GM23338 (cell line): ENCODE measurements at places on chromosomes 2 and 18. TPM values are rescaled to one million over a fixed set of nuclear protein-coding genes. Genes with fewer than 3 reads are reported as not detected.

DNA sequence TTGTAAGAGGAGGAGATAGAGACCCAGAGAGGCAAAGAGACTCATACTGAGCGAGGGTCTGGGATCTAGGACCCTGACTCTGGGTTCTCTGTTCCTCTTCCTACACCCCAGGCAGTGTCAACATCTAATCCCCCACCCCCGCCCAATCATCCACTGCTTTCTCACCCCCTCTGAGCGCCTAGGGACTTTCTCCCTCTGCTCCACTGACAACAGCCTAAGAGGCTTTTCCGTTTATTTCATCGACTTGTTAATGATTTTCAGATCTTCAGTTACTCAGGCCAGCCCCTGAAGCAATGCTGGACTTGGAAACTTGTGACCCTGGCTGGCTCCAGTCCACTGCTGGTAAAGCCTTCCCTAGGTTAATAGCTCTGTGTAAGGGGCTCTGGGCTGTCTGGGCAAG lies 65.1 kb downstream of the TFCP2L1 start:
- H3K27me3 ChIP-seq = no peaks in the 10 kb centered on the region
- H3K4me3 ChIP-seq = no peak overlapping the region
- H3K27ac ChIP-seq = no peak overlapping the region

DNA sequence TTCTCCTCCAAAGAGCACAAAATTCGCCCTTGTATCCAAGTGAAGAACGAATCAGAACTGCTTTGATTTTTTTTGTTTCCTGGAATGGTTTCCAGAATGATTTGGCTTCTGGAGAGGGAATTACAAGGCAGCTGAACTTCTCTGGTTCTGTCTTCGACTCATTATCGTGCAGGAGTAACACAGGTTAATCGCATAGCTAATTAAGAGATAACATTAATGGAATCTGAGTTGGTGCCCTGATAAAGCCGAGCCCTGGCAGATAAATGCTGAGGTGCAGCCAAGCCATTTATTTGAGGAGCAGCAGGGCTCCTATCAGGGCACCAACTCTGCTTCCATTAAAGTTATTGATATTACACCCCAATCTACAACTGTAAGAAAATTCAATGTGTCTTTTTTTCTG lies 433.7 kb downstream of the ZNF521 start:
- no peak for DNase-seq
- H3K4me1 ChIP-seq = no peaks in the 10 kb centered on the region
- no peaks in the 10 kb centered on the region; the same call in 1 of the 2 replicates for H3K36me3 ChIP-seq
- no peak overlapping the region for H3K4me3 ChIP-seq

DNA sequence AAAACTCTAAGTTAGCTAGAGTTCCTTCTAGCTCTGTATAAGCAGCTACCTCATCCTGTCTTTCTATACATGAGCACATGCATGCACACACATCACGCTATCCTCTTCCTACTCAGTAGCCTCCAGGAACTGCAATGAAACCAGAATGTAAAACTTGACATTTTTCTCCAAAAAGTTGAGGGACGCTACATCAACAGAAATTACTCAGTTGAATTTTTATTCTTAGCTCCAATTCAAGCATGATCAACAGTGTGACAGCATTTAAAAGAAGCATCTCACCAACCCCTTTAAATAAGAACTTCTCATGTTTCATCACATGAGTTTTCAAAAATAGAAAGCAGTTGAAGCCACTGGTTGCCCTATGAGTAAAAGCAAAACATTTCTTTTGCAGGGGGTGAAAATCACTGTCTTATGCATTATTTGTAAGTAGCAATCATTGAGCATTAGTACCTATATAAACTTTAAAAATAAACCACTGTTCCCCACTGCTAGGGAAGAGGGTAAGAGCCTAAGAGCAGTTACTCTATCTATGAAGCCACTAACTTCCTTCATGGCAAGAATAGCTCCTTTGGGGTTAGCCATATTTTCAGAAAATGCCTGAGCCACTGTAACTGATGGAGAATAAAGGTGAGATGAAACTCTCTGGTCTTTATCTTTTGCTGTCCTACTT lies 77.9 kb upstream of the ARL5A start:
- H3K4me3 ChIP-seq = no peak overlapping the region
- H3K27me3 ChIP-seq = no peaks in the 10 kb centered on the region
- peaks cover 5% of the 10 kb centered on the region; the same call in 1 of the 2 replicates for H3K4me1 ChIP-seq
- no peaks in the 10 kb centered on the region for H3K36me3 ChIP-seq
- no peak overlapping the region for H3K27ac ChIP-seq

The EPB41L3 gene
- total RNA-seq = 11.7 and 17.0 TPM in 2 replicates

The SKOR2 gene
- total RNA-seq = 0.42 TPM in 1 of 2 replicates, not detected in the other

DNA sequence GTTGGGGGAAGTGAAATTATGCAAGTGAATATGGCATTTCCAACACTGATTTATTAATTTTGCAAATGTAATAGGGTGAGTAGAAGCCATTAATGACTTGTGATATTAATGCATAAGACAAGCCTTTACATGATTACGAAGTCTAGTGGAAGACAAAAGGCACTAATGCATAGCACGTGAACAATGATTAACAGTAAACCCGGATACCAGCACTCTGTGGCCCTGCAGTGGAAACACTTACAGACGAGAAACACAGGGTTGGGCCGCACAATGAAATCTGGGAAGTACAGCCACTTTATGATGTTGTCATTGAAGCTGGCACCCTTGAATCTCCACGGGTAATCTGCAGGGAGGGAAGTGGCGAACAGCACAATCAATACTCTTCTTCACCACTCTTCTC lies 233.4 kb downstream of the NAPG start:
- H3K27ac ChIP-seq = no peak overlapping the region
- no peak for DNase-seq
- H3K27me3 ChIP-seq = no peaks in the 10 kb centered on the region
- H3K36me3 ChIP-seq = no peaks in the 10 kb centered on the region
- H3K4me1 ChIP-seq = no peaks in the 10 kb centered on the region

GRCh38 chr2:84857566-84857965 lies 23.3 kb downstream of the TRABD2A start:
- H3K27me3 ChIP-seq = peaks cover 41% of the 10 kb centered on the region
- no peak overlapping the region for H3K4me3 ChIP-seq
- no peaks in the 10 kb centered on the region for H3K36me3 ChIP-seq
- H3K4me1 ChIP-seq = peaks cover 24% of the 10 kb centered on the region

DNA sequence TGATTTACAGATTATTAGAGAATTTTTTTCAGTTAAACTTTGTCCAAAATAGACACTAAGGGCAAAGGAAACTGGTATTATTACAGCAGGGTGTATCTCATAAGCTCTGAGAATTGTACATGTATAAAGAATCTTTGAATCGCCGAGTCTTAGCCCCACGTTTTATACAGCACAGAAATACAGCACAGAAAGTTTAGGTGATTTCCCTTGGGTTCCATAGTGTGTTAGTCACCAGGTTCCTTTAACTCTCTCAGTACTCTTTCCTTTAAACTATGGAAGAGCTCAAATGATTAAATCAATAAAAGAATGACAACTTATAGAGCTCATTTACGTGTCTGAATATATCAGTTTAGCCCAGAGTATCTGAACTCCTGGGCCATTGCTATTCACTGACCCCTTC lies 256.8 kb downstream of the NEDD4L start:
- H3K27me3 ChIP-seq = no peaks in the 10 kb centered on the region
- no peak overlapping the region for H3K27ac ChIP-seq
- no peak for DNase-seq
- H3K4me1 ChIP-seq = no peaks in the 10 kb centered on the region

DNA sequence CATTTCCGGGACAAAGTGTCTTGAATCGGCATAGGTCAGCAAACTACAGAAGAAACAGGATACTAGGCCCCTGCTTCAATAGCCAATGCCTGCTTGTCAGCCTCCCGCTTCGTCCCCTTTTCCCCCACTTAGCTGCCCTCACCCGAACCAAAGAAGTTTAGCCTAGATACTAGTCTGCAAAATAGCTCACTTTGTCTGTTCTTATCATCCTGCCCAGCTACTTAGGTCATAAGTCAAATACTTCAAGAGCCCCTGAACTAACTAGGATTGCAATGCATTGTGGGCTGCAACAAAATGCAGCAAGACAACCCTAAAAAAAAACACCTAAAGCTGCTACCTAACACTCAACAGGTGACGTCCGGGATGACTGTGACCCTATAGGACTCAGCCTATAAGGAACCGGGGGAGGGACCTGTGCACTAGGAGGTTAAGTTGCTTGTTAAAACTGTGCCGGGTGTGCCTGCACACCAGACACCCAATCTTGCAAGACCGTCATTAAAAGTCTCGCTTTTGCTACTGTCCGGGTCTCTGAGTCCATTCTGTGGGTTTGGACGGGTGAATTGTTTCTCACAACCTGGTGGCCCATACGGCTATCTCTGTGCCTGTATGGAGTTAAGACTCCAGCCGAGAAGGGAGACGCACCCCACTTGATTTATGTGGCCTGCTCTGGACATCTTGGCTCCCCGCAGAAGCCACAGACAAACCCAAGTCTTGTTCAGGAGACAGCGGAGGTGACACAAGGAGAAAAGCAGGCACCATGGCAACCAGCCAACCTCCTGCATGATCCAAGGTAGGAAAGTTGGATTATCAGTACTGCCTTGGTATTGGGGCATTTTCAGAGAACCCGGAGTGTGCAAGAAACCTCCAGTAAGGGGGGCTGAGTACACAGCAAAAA lies 105.9 kb downstream of the HIBCH start:
- H3K27ac ChIP-seq = 0 out of 2 replicates have a peak overlapping the region, but pooled peaks have one; percentile 64
- H3K36me3 ChIP-seq = no peaks in the 10 kb centered on the region
- no peaks in the 10 kb centered on the region for H3K27me3 ChIP-seq
- peaks cover 36% of the 10 kb centered on the region for H3K4me1 ChIP-seq
- no peak for DNase-seq

DNA sequence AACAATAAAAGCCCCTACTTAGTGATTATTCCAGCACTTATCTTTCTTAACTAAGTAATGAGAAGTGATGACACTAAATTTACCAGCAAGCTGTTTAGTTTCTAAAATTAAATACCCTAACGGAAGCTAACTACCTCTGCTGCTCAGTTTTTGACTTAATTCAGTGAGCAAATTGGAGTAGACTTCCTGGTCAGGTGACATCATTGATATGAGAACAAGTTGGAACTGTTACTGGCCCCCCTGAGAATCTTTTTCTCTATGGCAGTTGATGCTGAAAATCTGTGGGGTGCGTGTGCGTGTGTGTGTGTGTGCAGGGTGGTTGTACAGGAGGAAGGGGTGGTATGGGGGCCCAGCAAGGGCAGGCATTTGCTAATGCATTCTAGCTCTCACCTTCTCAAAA lies 35.5 kb upstream of the BMP10 start:
- no peak overlapping the region for H3K27ac ChIP-seq
- no peaks in the 10 kb centered on the region for H3K27me3 ChIP-seq
- H3K36me3 ChIP-seq = no peaks in the 10 kb centered on the region
- no peak overlapping the region for H3K4me3 ChIP-seq
- DNase-seq = no peak

The RTP5 gene
- 0.50 TPM in 1 of 2 replicates, not detected in the other for total RNA-seq

DNA sequence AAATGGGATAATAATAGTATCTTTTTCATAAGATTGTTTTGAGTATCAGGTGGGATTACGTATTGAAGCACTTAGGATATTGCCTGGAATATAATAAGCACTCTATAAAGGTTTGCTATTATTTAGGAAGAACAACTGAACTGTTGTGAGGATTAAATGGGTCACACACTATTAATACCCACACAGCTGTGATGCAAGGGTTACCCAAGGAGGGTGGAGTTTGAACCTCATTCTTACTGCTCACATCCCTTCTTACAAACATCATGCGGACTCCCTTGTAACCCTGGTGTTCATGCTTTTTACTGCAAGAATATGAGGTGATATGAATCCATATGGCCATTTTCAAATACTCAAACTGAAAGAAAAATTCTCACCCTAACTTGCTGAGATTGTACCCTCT lies 113.5 kb downstream of the KCTD1 start:
- DNase-seq = no peak
- H3K36me3 ChIP-seq = no peaks in the 10 kb centered on the region
- H3K27ac ChIP-seq = no peak overlapping the region

- no peak overlapping the region for H3K4me3 ChIP-seq
- H3K27ac ChIP-seq = no peak overlapping the region
- no peaks in the 10 kb centered on the region for H3K4me1 ChIP-seq
- DNase-seq = no peak
- no peaks in the 10 kb centered on the region for H3K36me3 ChIP-seq
These were observed 40.4 kb upstream of the IMP4 start for GRCh38 chr2:130302164-130302886.

DNA sequence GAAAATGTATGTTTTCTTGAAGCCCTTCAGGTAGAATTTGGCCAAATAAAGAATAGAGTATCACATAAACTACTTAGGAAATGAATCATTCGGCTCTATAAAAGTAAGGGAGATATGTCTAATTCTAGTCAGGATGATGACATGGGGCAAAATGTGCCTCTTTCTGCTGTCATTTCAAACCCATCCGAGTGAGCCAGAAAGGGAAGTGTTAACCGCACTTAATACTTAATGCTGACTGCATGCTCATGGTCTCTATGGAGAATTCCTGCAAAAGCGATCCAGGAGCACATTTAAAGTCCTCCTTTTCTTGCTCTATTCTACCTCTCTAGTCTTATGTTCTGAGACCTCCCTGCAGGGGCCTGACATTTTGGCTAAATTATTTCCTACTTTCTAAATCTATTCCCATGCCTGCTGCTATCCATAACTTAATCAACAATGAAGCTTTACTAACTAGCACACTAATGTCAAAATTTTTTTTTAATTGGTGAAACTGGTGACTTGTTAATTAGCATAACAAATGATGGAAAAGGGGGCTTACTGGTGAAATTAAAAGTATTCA lies 127.4 kb downstream of the CDC42EP3 start:
- DNase-seq = no peak
- H3K4me1 ChIP-seq = no peaks in the 10 kb centered on the region; the same call in 1 of the 2 replicates
- no peak overlapping the region for H3K27ac ChIP-seq
- H3K27me3 ChIP-seq = no peaks in the 10 kb centered on the region

GRCh38 chr2:62808554-62808953 lies 103.0 kb downstream of the EHBP1 start:
- H3K36me3 ChIP-seq = no peaks in the 10 kb centered on the region
- no peaks in the 10 kb centered on the region for H3K4me1 ChIP-seq
- no peak for DNase-seq
- H3K4me3 ChIP-seq = no peak overlapping the region
- no peak overlapping the region; the same call in 1 of the 2 replicates for H3K27ac ChIP-seq
- no peaks in the 10 kb centered on the region for H3K27me3 ChIP-seq

- H3K4me1 ChIP-seq = peaks cover 29% of the 10 kb centered on the region
- peak overlapping the region; percentile 83 for H3K4me3 ChIP-seq
- H3K36me3 ChIP-seq = no peaks in the 10 kb centered on the region
These were observed 34.6 kb upstream of the IMPA2 start for GRCh38 chr18:11946756-11947155.
